Fibroblast of lung (primary cell): ENCODE measurements at places on chromosomes 12 and 14. TPM values are rescaled to one million over a fixed set of nuclear protein-coding genes. Genes with fewer than 3 reads are reported as not detected.

DNA sequence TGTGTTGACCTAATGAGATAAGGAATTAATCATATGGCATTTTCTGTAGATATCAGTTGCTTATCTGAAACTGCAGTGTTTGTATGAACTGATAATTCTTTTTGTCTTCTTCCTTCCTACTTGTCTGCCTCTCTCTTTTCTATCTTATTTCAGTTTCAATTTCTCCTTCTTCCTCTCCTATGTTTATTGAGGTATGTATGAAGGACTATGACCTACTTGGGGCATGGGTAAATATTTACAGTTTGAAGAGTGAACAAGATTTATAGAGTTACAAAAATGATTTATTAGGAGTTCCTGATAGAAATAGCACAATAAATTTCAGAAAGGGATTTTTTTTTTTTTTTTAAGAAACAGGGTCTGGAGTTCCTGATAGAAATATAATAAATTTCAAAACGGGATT lies 88.7 kb upstream of the MUCL1 start:
- no peak for DNase-seq

DNA sequence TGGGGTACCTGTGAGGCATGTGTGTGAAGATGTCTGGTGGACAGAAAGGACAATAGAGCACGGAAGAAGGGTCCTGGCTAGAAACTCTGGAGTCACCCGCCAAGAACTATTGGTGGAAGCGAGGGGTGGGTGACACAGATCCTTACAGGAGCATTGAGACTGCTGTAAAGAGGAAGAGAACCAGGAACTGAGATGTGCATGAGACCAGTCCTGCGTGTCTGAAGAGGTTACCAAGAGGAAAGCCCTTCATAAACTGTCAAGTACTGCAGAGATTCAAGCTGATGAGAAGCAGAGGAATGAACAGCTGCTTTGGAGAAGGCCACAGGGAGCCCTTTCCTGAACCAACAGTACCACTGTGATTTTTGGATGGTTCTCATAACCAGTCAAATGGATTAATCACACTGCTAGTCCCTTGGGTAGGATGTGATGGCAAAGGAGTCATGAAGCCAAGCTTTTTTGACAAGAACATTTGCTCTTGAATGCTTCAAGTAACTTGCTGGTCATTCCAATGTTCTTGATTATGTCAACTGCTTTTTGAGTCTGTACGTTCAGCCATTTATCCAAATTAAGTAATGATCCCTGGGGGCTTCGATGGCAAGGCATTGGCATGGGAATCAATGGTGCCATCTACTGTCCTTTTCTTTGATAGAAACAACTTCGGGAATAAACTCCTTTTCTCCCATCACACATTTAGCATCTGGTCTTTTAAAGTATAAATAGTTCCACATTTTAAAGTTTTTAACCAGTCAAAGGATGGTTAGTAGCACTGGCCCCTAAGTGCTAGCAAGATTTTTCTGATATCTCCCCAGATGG lies 42.9 kb downstream of the GPR135 start:
- no peak for DNase-seq

GRCh38 chr12:79366374-79366773 lies 324.4 kb downstream of the PAWR start:
- no peak for DNase-seq

DNA sequence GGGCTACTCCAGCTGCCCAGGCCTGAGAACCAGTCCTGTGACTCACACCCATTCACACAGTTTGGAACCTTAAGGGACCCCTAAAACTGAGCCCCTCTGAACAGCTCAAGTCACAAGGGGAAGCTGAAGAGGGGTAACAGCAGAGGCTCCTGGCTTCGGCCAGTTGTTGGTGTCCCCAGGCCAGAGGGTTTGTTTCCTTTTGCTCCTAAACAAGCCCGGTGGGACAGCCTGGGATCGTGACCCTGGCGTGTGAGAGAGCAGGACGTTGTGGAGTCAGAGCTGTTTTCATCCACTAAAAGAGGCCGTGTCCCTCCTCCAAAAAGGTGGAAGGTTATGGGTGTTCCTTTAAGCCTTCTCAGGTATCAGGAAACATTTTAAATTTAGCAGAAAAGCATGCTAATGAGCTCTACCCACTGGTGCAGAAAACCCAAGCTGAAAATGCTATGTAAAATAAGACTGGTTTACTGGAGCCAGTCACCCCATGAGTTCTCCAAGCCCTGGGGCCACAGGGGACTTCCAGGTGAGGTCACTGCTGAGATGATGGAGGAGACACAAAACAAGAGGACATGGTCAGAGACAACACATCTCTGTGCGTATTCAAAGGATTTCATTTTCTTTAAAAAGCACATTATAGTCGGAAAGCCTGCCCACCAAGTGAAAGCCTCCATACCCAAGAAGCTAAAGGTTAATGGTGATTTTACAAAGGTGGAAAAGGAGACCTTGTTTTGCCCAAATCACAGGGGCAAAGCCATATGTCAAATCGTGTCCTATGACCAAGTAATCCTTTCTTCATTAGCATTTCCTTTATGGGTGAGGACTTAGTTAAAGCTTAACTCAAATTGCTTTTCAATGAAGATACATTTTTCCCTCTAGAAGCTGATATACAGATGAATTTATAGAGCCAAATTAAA lies 14.1 kb downstream of the PRKAB1 start:
- DNase-seq, result no peak

DNA sequence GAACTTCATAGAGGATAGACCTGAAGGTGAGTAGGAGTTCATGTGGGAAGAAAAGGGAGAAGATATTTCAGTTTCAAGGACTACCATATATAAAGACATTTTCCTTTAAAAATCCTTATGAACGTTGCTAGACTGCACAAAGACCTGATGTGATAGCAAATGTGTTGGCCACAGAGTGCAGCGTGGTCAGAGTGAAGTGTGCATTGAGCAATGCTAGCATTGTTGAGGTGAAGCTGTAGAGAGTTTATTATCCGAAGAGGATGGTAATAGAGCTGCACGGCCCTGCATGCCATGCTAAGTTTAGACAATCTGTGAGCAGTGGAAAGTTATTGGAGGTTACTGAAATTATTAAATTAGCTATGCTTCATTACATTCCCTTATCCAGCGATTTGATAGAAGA lies 413.0 kb downstream of the CCDC91 start:
- peak; percentile 45 for DNase-seq

DNA sequence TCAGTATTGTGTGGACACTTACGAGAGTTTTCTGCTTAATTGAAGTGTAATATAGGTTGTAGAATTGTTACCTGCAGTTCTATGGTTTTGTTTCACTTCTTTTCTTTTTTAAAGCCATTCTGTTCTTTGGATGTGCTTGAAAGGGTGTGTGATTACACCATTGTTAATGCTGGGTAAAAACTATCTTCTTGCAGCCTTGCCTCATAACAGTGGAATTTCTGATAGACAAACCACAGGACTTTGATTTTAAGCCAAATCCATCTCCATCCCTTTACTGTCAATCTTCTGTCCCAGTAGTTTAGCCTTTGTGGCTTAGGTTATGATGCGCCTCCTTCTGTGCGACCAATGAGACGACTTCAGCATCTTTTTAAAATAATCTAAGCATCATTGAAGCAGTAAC lies 182.3 kb downstream of the PELI2 start:
- DNase-seq, result peak; percentile 30

DNA sequence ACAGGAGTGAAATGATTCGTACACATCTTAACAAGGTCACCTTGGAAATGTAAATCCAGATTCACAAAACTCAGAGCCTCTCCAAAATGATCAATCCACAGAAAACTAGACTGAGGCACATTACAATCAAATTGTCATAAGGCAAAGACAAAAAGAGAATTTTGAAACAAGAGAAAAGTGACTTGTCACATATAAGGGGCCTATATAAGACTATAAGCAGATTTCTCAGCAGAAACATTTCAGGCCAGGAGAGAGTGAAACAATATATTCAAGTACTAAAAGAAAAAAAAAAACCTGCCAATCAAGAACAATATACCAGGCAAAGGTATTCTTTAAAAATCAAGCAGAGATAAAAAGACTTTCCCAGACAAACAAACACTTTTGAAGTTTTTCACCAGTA lies 429.1 kb downstream of the BCAT1 start:
- DNase-seq, result no peak

PRICKLE1 gene
- total RNA-seq, result 4.1 and 9.6 TPM in 2 replicates

- no peak for DNase-seq
Observed at GRCh38 chr12:30900351-30900750, 26.2 kb upstream of the TSPAN11 start.

- DNase-seq, result peak; percentile 94
Observed at GRCh38 chr14:80095623-80096022, 115.7 kb downstream of the DIO2 start.

- peak; percentile 41 for DNase-seq
Observed at GRCh38 chr14:92122351-92122677, 545 bp downstream of the CPSF2 start.

RFX4 gene
- not detected in 2 replicates for total RNA-seq

GRCh38 chr12:90897986-90898385 lies 57.0 kb downstream of the CCER1 start:
- peak; percentile 21 for DNase-seq

- no peak for DNase-seq
Observed at GRCh38 chr12:96720363-96720705, 186.7 kb upstream of the NEDD1 start.

NGB gene
- total RNA-seq, result not detected in 2 replicates

MMP17 gene
- total RNA-seq, result 10.8 and 13.5 TPM in 2 replicates

DNA sequence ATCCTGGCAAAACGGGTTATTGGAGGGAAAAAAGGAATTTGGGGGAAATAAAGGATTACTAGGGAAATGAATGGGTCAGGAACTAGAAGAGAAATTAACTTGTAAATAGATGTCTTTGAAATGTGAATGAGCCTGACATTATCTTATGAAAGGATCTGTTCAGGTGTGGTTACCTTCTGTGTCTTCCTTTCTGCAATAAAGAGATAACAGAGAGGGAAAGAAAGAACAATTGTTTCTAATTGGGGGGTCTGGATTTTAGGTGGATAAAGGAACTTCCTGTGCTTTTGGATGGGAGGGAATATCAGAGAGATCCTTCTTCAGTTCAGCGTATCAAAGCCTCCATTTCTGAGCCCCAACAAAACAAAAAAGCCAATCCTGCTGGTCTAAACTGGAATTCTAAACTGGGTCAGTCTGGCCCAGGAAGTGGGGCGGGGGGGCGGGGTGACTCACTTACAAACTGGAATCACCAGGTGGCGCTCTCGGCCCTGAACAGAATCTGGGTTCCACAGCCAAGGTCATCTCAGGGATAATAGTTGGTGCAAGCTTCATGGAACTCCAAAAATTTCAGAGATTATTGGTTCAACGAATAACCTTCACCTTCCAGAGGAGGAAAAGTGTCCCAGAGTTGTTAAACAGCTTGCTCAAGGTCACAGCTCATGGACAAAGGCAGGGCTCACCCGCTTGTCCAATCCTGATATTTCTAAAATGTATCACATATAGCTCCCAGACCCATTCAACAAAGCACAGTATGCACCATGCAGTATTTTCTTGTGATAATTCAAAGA lies 15.2 kb upstream of the PEBP1 start:
- peak; percentile 54 for DNase-seq

DLGAP5 gene
- total RNA-seq, result 0.77 and 8.1 TPM in 2 replicates

GRCh38 chr14:70096866-70097265 lies 91.9 kb downstream of the SLC8A3 start:
- DNase-seq, result no peak

DNA sequence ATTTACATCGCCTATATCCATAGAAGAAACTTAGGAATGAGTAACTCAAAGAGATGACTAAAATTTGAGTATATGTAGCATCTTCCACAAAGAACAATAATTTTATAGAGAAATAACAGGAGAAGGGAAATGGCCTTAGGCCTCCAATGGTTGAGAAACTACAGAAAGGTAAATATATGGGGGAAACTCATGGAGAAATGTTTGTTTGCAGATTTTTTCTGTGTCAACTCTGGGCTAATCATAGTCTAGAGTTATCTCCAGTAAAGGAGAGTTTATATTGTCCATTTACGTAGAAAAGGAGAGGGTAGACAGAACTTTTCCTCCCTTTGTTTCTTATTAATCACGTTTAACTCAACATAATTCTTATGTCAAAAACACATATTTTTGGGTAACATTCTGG lies 244.2 kb downstream of the GLT1D1 start:
- DNase-seq, result no peak

DNA sequence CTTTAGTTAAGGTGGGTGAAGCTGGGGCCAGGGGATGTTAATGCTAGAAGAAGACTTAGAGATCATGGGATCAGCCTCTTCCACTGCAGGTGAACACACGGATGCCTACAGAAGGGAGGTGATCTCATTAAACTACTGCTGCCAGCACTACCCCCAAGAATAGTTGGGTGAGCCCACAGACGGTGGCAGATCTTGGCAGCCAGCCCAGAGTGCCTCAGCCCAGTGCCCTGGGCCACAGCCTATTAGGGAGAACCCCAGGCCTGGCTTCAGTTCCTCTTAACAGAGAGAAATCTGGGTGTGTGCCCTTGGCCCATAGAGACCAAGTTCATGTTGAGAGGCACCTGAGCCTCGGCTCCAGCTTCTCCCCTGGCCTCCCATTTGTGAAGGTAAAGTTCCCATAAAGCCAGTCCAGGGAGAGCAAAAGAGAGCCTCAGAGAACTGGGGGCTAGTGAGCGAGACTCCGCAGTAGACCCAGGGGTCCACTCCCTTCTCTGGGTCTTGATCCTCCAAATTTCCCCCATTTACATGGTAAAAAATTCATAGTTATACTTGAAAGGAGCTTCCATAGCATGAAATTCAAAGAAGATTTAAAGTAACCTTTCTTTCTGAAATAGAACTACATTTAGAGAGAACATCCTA lies 125.0 kb upstream of the CCND2 start:
- DNase-seq, result no peak

GRCh38 chr14:49677643-49678042 lies 10.4 kb downstream of the POLE2 start:
- no peak for DNase-seq

TCTN2 gene
- 6.7 and 7.9 TPM in 2 replicates for total RNA-seq

- no peak for DNase-seq
Observed at GRCh38 chr12:90280564-90281058, 572.0 kb upstream of the ATP2B1 start.

GRCh38 chr14:73227812-73228781 lies 9.2 kb upstream of the PAPLN start:
- peak; percentile 94 for DNase-seq

GRCh38 chr12:101076921-101077320 lies 133.1 kb downstream of the SLC5A8 start:
- peak; percentile 46 for DNase-seq

GRCh38 chr12:30795410-30796312 lies 40.9 kb upstream of the CAPRIN2 start:
- peak; percentile 70 for DNase-seq

GRCh38 chr12:19312637-19313036 lies 126.7 kb upstream of the AEBP2 start:
- no peak for DNase-seq
